Suprapubic skin (tissue), 4 donors: ENCODE measurements at places on chromosomes 12 and 14.

DNA sequence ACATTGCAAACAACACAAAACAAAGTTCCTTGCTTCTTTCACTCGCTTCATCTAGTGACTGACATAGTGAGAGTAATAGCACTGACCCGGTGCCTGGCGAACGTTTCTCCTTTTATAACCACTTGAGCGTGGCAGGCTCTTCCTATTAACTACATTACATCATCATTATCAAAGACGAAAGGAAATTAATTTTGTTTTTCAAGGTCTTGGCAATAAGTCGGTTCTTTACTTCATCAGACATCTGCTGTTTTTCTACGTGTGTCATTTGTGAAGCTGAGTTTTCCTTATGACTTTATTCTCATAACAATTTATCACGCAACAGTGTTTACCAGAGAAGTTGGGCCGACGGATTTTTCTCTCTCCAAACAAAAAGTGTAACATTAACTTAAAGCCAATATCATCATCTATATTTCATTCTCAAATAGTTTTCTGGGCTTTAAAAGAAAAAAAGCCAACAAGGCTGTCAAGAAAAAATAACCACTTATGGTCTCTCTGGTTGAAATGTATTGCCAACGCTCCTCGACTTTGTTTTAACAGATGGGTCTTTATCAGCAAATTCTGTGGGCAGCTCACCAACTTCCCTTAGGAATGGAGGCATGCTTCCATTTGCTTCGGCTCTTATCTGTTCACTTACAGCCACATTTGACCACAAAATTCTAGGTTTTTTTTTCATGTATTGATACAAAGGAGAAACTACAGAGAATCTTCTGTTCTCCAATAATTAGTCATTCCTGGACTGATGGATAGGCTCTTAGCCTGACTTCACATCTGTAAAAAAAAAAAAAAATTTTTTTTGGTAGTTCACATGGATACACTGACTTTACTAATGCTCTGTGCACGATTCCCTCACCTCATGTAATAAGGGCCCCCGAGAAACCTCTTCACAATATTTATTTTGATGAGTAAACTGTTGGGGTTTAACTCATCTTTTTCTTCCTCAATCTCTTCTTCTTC, 97.1 kb upstream of the CDKN3 start:
- DNase-seq = no peak

- DNase-seq = no peak
Measured at GRCh38 chr14:34362641-34363251, 99.3 kb downstream of the SPTSSA start.

GRCh38 chr14:55645145-55645544, 65.1 kb downstream of the KTN1 start:
- DNase-seq = no peak

- peak; percentile 93 for DNase-seq
Measured at GRCh38 chr14:24431569-24432258, 2.0 kb downstream of the KHNYN start.

- no peak for DNase-seq
Measured at GRCh38 chr12:128224226-128224625, 42.7 kb upstream of the TMEM132C start.
